ENCODE measurements at places on chromosomes 7 and 10. TPM values are rescaled to one million over a fixed set of nuclear protein-coding genes. Genes with fewer than 3 reads are reported as not detected.

- H3K4me1 ChIP-seq = no peaks in the 10 kb centered on the region
- H3K27ac ChIP-seq = no peak overlapping the region
- H3K27me3 ChIP-seq = peaks cover 32% of the 10 kb centered on the region
Measured at GRCh38 chr7:128275681-128276080, 34.6 kb downstream of the LEP start.

DNA sequence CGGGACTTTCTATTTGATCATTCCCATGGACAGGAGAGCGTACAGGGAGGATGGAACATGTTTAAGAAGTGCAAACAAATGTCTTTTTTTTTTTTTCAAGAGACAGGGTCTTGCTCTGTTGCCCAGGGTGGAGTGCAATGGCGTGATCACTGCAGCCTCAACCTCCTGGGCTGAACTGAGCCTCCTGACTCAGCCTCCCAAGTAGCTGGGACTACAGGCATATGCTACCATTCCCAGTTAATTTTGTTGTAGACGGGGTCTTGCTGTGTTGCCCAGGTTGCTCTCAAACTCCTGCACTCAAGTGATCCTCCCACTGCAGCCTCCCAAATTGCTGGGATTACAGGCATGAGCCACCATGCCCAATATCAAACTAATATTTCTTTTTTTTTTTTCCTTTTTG, 40.5 kb downstream of the SPDYE5 start:
- no peak overlapping the region for H3K27ac ChIP-seq
- no peaks in the 10 kb centered on the region for H3K27me3 ChIP-seq
- H3K4me1 ChIP-seq = peaks cover 16% of the 10 kb centered on the region

DNA sequence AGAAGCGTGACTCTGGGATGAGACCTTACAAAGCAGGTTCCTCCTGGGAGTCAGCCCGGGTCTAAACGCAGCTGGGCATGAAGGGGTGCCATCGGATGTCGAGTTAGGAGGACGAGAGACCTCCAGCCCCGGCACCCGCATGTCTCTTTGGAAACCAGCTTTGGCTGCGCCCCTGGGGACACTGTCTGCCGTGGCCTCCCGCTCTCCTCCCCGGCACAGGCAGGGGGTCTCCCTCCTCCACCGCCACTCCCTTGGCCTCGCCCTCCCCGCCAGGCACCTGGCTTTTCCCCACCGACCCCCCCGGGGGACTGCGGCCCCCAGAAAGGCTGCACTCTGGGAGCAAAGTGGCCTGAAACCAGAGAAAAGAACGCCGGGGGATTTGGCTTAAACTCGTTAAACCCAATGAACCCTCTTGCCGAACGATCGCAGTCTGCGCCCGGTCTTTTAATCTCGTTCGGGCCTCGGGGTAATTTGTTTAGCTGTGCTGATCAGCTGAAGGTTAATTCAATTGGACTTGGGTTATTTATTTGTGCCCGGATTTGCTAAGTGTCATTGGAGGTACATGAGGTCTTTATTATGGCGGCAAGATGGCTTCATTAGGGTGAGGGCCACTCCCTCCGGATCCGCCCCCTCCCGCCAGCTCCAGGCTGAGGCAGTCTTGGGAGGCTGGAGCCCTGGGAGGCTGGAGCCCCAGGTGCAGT, 16.4 kb upstream of the PSMG3 start:
- peaks cover 2% of the 10 kb centered on the region for H3K4me1 ChIP-seq
- H3K4me3 ChIP-seq = no peak overlapping the region
- H3K27ac ChIP-seq = no peak overlapping the region
- H3K36me3 ChIP-seq = peaks cover 5% of the 10 kb centered on the region
- DNase-seq = no peak
- peaks cover 18% of the 10 kb centered on the region for H3K27me3 ChIP-seq

DNA sequence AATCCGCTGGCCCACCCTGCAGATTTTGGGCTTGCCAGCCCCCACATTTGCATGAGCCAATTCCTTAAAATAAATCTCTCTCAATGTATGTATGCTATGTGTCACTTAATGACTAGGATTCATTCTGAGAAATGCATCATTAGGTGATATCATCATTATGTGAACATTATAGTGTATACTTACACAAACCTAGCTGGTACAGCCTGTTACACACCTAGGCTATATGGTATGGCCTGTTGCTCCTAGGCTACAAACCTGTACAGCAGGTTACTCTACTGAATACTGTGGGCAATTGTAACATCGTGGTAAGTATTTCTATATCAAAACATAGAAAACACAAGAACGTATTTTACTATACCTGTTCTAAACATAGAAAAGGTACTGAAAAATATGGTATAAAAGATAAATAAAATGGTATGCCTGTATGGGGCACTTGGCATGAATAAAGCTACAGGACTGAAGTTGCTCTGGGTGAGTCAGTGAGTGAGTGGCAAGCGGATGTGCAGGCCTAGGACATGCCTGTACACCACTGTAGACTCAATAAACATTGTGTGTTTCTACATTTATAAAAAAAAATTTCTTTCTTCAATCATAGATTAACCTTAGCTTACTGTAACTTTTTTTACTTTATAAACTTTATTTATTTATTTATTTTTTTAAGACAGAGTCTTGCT, 135.9 kb downstream of the ABCA13 start:
- H3K4me1 ChIP-seq = no peaks in the 10 kb centered on the region
- no peak overlapping the region for H3K4me3 ChIP-seq
- H3K27me3 ChIP-seq = peaks cover 14% of the 10 kb centered on the region
- DNase-seq = no peak

- no peaks in the 10 kb centered on the region for H3K27me3 ChIP-seq
- no peaks in the 10 kb centered on the region for H3K4me1 ChIP-seq
- no peaks in the 10 kb centered on the region for H3K36me3 ChIP-seq
- DNase-seq = no peak
- no peak overlapping the region for H3K4me3 ChIP-seq
- no peak overlapping the region for H3K27ac ChIP-seq
Measured at GRCh38 chr7:149762610-149763009, 10.8 kb downstream of the ZNF467 start.

DNA sequence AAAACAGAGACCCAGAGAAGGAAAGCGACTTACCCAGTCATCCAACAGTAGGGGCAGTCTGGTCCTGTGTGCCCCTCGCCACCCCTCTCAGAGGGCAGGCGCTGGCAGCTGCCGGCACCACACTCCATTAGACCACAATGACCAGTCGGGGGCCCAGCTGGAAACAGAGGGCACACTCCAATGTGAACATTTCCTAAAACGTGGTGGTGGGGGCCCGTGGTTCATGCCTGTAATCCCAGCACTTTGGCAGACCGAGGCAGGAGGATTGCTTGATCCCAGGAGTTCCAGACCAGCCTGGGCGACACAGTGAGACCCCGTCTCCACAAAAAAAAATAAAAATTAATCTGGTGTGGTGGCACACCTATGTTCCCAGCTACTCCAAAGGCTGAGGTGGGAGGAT, 912 bp upstream of the OAT start:
- H3K27me3 ChIP-seq = peaks cover 8% of the 10 kb centered on the region
- no peak for DNase-seq
- peak overlapping the region; percentile 60 for H3K27ac ChIP-seq
- H3K4me1 ChIP-seq = peaks cover 22% of the 10 kb centered on the region
- no peaks in the 10 kb centered on the region for H3K36me3 ChIP-seq
- peak overlapping the region; percentile 89 for H3K4me3 ChIP-seq

DNA sequence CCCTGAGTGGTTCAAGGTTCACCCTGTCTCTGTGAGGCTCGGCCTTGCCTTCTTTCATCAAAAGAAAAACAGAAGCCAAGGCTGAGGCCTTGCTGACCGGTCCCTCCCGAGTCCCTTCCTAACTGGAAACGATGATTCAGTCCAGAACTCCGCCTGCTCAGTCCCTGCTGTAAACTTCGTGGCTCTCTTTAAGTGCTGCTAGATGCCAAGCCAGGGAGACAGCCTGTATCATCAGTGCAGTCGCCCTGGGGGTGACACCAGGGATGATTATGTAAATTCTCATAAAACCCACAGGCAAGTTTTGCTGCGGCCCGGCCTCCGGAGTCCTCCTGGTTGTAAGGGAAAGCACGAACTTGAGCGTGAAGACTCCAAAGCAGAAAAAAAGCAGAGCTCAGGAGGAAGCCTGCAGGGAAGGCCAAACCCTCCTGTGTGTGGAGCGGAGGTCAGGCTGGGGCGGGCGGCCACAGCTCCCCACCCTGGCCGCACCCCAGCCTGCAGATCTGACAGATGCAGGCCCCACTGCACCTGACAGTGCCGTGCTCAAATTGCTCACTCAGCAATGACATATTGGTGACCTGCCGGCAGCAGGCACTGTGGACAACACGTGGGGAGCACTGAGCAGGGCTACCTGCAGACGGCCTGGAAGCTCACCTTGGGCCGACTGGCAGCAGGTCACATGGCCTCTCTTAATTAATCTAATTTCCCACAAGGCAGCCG, 123.4 kb downstream of the DYNC2I1 start:
- no peak overlapping the region for H3K4me3 ChIP-seq
- H3K27me3 ChIP-seq = no peaks in the 10 kb centered on the region
- DNase-seq = no peak
- H3K27ac ChIP-seq = no peak overlapping the region
- H3K36me3 ChIP-seq = peaks cover 27% of the 10 kb centered on the region

DNA sequence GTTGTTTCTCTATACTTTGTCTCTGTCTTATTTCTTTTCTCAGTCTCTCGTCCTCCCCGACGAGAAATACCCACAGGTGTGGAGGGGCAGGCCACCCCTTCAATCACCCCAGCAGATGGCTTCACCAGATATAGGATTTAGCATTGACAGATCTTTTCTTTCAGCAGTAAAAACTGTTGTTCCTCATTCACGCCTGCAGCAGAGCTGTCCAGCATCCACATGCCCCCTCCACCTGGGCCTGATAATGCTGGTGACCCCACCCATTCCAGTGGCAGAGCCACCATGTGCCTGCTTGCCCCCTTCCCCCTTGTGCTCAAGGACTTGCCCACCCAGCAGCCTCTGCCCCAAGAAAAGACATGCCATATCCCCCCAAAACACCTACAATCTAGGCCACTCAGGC, 15.5 kb downstream of the FRG2B start:
- peaks cover 57% of the 10 kb centered on the region for H3K27me3 ChIP-seq
- H3K36me3 ChIP-seq = peaks cover 6% of the 10 kb centered on the region
- H3K4me1 ChIP-seq = no peaks in the 10 kb centered on the region
- no peak overlapping the region for H3K27ac ChIP-seq

- H3K27ac ChIP-seq = no peak overlapping the region
- H3K4me1 ChIP-seq = no peaks in the 10 kb centered on the region
- DNase-seq = no peak
Measured at GRCh38 chr7:43825391-43825808, 43.9 kb downstream of the MRPS24 start.

DNA sequence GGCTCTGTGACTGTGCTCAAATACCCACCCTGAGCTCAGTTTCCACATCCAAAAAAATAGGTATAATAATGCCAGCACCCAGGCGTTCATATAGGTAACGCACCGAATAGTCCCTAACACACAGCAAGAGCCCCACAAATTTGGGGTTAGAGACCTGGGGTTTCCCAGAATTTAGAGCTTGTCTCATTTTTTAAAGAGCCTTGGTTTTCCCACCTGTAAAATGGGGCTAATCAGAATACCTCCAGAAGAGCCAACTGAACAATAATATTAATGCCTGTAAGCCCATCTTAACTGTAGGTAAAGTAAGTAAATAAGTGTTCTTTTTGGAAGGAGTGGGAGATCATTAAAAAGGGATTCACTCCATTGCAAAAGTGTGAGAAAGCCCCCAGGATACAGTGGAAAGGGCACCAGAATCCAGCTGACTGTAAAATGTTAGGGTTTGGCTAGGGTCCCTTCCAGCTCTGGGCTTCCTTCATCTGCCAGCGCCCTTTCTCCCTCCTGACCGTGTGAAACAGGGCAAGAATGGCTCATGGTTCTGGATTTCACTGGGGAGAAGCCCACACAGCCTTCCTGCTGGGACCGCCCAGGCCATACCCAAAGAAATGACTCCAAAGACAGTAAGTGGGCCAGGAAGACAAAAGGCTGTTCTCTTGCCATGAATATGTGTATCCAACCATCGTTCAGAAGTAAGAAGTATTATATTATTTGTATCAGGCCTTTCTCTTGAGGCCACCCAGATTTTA, 2.1 kb downstream of the MTURN start:
- peaks cover 20% of the 10 kb centered on the region for H3K27me3 ChIP-seq
- H3K27ac ChIP-seq = no peak overlapping the region
- H3K4me1 ChIP-seq = peaks cover 6% of the 10 kb centered on the region
- H3K4me3 ChIP-seq = peak overlapping the region; percentile 16

DNA sequence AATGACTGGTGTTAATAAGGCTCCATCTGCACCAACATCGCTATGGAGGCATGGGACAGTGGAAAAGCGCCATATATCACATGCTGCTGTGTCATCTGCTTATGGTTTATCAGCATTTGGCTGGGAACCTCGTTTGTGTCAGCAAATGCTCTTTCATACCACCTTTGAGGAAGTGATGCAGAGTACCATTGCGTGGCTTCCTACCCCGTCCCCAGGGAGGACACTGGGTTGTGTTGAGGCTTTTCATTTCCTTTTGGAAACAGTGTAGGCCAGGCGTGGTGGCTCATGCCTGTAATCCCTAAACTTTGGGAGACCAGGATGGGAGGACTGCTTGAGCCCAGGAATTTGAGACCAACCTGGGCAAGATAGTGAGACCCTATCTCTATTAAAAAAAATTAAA, 6.8 kb downstream of the TACR2 start:
- peaks cover 37% of the 10 kb centered on the region for H3K4me1 ChIP-seq
- H3K36me3 ChIP-seq = no peaks in the 10 kb centered on the region
- peak; percentile 14 for DNase-seq
- H3K27me3 ChIP-seq = no peaks in the 10 kb centered on the region
- H3K27ac ChIP-seq = no peak overlapping the region
- H3K4me3 ChIP-seq = no peak overlapping the region

- H3K4me3 ChIP-seq = no peak overlapping the region
- H3K4me1 ChIP-seq = no peaks in the 10 kb centered on the region
- H3K27me3 ChIP-seq = peaks cover 20% of the 10 kb centered on the region
- no peaks in the 10 kb centered on the region for H3K36me3 ChIP-seq
- DNase-seq = no peak
Measured at GRCh38 chr7:116357781-116358670, 141.5 kb upstream of the CAV2 start.

GRCh38 chr7:69358163-69358821, 240.0 kb upstream of the AUTS2 start:
- no peaks in the 10 kb centered on the region for H3K36me3 ChIP-seq
- no peaks in the 10 kb centered on the region for H3K4me1 ChIP-seq
- DNase-seq = no peak
- H3K4me3 ChIP-seq = no peak overlapping the region
- no peak overlapping the region for H3K27ac ChIP-seq

- H3K4me1 ChIP-seq = peaks cover 10% of the 10 kb centered on the region
- H3K4me3 ChIP-seq = no peak overlapping the region
- no peak for DNase-seq
- H3K27ac ChIP-seq = no peak overlapping the region
Measured at GRCh38 chr7:44189993-44190872, 994 bp upstream of the GCK start.

DNA sequence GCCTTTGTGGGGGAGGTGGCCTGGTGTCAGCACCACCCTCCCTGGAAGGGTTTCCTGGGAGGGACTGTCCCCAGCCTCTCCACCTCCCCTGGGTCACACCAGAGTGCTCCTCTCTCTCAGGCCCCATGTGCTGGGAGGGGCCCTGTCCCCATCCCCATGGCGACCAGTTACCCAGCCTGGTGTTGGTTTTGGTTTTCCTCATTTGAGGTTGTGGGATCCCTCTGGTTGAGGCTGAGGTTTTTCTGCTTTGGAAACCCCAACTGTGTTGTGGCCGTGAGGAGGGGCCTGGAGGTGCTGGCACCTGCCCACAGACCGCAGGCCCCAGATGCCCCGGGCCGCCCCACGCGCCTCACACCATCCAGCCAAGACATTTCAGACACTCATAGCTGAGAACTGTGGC, 106.3 kb downstream of the GRK5 start:
- no peaks in the 10 kb centered on the region for H3K36me3 ChIP-seq
- peaks cover 83% of the 10 kb centered on the region for H3K4me1 ChIP-seq
- peak overlapping the region; percentile 23 for H3K4me3 ChIP-seq
- peaks cover 18% of the 10 kb centered on the region for H3K27me3 ChIP-seq

Gene ARHGAP12
- total RNA-seq = 5.2 TPM

Gene GDF2
- not detected for total RNA-seq

Gene NUDT13
- total RNA-seq = 1.3 TPM

Gene ELAPOR2
- 16.8 TPM for total RNA-seq

Gene CPA2
- not detected for total RNA-seq

Gene IKZF5
- total RNA-seq = 13.2 TPM

Data from activated T-cell treated with anti-CD3 and anti-CD28 coated beads, Interleukin-2, amount 50 U/mL, for 72 hours (primary cell).